ENCODE measurements at places on chromosomes 16 and 17. TPM values are rescaled to one million over a fixed set of nuclear protein-coding genes. Genes with fewer than 3 reads are reported as not detected.

CDH3 gene
- 2.9 TPM for polyA plus RNA-seq

ERCC4 gene
- 5.2 TPM for polyA plus RNA-seq

OR1A1 gene
- polyA plus RNA-seq = not detected

CCDC154 gene
- polyA plus RNA-seq = 0.86 TPM

NPW gene
- 0.08 TPM for polyA plus RNA-seq

DNAI2 gene
- polyA plus RNA-seq = 0.05 TPM

CD300LB gene
- 0.46 TPM for polyA plus RNA-seq

MRPL28 gene
- 81.1 TPM for polyA plus RNA-seq

ABCA9 gene
- 13.1 TPM for polyA plus RNA-seq

ZG16 gene
- not detected for polyA plus RNA-seq

CMTM4 gene
- 8.9 TPM for polyA plus RNA-seq

CCL13 gene
- polyA plus RNA-seq = 3.5 TPM

SCNN1B gene
- 6.0 TPM for polyA plus RNA-seq

RASL10B gene
- polyA plus RNA-seq = 3.0 TPM

TBC1D3C gene
- polyA plus RNA-seq = 1.9 TPM

CACNA1H gene
- polyA plus RNA-seq = 151 TPM

CES3 gene
- 0.19 TPM for polyA plus RNA-seq

MEIOC gene
- 0.05 TPM for polyA plus RNA-seq

KIFC3 gene
- polyA plus RNA-seq = 23.7 TPM

MYLK3 gene
- polyA plus RNA-seq = 0.13 TPM

ZPBP2 gene
- 0.06 TPM for polyA plus RNA-seq

KRT40 gene
- polyA plus RNA-seq = not detected

LDHD gene
- polyA plus RNA-seq = 4.6 TPM

TMEM106A gene
- polyA plus RNA-seq = 4.4 TPM

IRX5 gene
- 0.23 TPM for polyA plus RNA-seq

FLYWCH2 gene
- 49.9 TPM for polyA plus RNA-seq

TPSG1 gene
- polyA plus RNA-seq = 0.71 TPM

TMEM94 gene
- 45.8 TPM for polyA plus RNA-seq

MPV17L gene
- polyA plus RNA-seq = 4.4 TPM

TP53TG3B gene
- not detected for polyA plus RNA-seq

PPY gene
- polyA plus RNA-seq = not detected

SNAI3 gene
- 0.82 TPM for polyA plus RNA-seq

CTRB1 gene
- polyA plus RNA-seq = 1.6 TPM

TSPOAP1 gene
- polyA plus RNA-seq = 19.1 TPM

B4GALNT2 gene
- not detected for polyA plus RNA-seq

CDT1 gene
- 1.5 TPM for polyA plus RNA-seq

TBC1D3G gene
- not detected for polyA plus RNA-seq

BRICD5 gene
- 5.0 TPM for polyA plus RNA-seq

MRM1 gene
- polyA plus RNA-seq = 7.9 TPM
